ENCODE measurements at places on chromosomes 3 and 15.

DNA sequence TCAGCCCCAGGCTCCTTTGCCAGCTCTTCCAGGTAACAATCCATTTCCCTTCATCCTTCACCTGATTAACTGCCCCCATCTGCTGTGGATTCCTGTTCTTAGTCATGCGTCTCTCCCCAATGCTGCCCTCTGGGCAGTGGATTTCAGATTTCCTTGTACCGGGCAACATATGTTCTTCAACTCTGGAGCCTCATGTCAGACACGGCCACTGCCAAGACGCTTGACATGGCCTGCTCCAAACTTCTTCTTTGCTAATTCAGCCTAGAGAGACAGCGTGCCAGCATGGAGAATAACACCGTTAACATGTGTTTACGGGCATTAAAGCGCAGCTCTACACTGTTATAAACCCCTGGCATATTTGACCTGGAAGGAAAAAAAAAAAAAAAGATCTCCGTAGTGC, 1035.1 kb upstream of the NR2F2 start:
- no peak for DNase-seq

DNA sequence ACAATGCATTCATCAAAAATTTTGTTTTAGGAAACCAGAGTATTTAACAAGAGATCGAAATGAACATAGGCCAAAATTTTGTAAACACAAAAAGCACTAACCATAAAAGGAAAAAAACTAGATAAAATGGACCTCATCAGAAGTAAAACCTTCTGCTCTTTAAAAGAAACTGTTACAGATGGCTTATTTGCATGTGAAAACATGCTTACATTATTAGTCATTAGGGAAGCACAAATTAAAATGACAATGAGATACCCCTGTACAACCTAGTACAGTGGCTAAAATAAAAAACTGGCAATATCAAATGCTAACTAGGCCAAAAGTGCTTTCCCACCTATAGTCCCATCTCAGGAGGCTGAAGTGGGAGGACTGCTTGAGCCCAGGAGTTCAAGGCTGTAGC, 19.3 kb downstream of the UBR1 start:
- DNase-seq = no peak

- no peak for DNase-seq
These were observed 364.9 kb upstream of the MCTP2 start for GRCh38 chr15:93866476-93866875.

DNA sequence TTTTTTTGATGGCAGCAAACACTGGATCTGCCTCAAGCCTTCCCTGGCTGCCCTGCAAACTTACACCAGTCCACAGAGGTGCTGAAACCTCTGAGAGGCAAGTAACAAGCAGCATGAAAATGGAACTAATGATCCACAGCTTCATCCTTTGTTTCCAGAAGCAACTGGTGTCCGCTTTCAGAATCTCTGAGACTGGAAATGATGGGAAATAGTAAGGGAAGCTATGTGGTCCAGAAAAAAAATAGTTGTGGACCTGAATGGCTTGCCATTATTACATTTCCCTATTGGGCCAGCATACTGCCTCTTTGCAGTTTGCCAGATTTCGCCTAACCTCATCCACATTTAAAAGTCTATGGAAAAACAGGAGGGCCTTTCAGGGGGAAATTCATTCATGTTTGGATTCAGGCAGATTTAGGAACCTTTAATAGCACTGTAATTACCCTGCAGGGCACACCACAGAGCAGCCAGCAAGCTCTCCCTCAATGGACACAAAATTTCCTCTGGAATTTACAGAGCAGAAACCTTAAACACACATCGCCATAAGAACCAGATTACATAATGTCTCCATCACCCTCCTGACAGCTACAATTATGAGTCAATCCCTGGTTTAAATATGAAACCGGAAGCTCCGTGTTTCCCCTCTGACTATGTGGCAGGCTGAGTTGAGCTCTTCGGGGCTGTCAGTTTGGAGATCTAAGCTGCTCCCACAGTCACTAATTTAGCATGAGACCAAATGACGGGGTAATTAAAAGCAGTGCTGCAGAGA, 134.4 kb downstream of the TMCO5A start:
- DNase-seq = peak; percentile 97

GRCh38 chr3:81549388-81549787, 212.1 kb downstream of the GBE1 start:
- no peak for DNase-seq

All from CD14-positive monocyte (primary cell).